ENCODE measurements at places on chromosomes 3 and 15. TPM values are rescaled to one million over a fixed set of nuclear protein-coding genes. Genes with fewer than 3 reads are reported as not detected.

GRCh38 chr15:65300924-65301441 lies 3.5 kb upstream of the RNU5B-1 start:
- DNase-seq, result no peak
- H3K27me3 ChIP-seq, result no peaks in the 10 kb centered on the region
- no peaks in the 10 kb centered on the region for H3K36me3 ChIP-seq
- H3K4me1 ChIP-seq, result peaks cover 29% of the 10 kb centered on the region

Gene ZBTB20
- total RNA-seq, result 53.4 TPM

DNA sequence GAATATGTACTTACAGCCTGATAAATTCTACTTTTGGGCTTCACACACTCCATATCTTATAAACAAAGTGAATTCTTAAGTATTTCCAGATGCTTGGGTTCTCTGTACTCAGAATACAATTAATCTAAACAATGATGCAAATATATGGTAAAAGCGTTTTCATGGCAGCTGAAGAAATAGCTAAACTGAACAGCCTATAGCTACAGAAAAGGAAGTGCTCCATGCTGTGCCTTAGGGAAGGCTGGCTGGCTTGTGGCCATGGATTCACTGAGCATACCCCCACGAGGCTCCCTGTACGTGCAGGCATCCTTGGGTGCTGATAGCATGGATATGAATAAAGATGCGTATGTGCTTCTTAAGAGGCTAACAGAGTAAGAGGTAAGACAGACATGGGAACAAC lies 264.0 kb downstream of the KLF13 start:
- no peak overlapping the region for H3K27ac ChIP-seq
- peaks cover 9% of the 10 kb centered on the region for H3K4me1 ChIP-seq
- no peaks in the 10 kb centered on the region for H3K27me3 ChIP-seq
- no peak for DNase-seq
- H3K36me3 ChIP-seq, result no peaks in the 10 kb centered on the region

DNA sequence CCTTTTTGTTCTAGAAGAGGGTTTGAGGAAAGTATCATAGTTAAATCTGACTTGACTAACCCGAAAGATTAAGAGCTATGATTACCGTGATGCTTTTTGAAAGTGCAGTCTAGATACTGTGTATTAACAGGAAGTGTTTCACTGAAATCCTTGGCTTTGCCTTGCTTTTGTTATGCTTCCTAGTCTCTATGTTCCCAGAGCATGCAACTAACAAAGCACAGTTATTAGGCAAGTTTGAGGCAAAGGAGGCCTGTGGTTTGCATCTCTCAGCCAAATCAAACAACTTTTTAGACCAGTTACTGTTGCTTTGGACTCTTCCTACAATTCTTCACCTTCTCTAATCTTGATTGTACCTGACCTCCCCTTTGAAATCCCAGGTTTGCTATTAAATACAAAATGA lies 3.9 kb downstream of the LXN start:
- peaks cover 9% of the 10 kb centered on the region for H3K4me1 ChIP-seq
- DNase-seq, result no peak
- peaks cover 5% of the 10 kb centered on the region for H3K36me3 ChIP-seq
- H3K4me3 ChIP-seq, result no peak overlapping the region
- no peak overlapping the region for H3K27ac ChIP-seq

DNA sequence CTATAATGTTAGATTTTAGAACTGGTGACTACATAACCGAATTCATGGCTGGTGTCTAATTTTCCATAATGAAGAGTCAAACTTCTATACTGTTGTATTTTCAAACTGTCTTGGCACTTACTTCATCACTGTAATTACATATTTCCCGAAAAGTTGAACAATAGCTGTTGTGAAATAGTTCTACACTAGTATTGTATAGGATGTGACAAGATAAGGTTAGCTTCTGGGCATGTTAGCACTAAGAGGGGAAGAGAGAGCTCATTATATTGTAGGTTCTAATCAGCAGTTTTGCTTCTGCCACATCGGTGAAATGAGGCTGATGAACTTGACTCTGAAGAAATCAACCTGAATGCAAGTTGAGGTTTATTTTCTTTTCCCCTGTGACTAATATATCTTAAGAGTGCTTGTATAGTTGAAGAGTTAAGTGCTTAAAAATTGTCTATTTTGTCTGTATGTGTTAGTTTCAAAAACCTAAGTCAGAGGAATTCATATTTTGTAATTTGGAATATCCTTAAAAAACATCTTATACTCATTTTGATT lies 8.9 kb downstream of the GYG1 start:
- H3K4me3 ChIP-seq, result no peak overlapping the region
- no peak for DNase-seq
- H3K27ac ChIP-seq, result no peak overlapping the region

Gene LAMB2
- total RNA-seq, result 225 TPM

Gene MINAR1
- 15.3 TPM for total RNA-seq
